ENCODE measurements at places on chromosomes 1 and 21. TPM values are rescaled to one million over a fixed set of nuclear protein-coding genes. Genes with fewer than 3 reads are reported as not detected.

The PRDX6 gene
- 441 TPM for total RNA-seq

The LAPTM5 gene
- not detected for total RNA-seq

The TTC22 gene
- not detected for total RNA-seq

The ADORA1 gene
- total RNA-seq, result 3.2 TPM

DNA sequence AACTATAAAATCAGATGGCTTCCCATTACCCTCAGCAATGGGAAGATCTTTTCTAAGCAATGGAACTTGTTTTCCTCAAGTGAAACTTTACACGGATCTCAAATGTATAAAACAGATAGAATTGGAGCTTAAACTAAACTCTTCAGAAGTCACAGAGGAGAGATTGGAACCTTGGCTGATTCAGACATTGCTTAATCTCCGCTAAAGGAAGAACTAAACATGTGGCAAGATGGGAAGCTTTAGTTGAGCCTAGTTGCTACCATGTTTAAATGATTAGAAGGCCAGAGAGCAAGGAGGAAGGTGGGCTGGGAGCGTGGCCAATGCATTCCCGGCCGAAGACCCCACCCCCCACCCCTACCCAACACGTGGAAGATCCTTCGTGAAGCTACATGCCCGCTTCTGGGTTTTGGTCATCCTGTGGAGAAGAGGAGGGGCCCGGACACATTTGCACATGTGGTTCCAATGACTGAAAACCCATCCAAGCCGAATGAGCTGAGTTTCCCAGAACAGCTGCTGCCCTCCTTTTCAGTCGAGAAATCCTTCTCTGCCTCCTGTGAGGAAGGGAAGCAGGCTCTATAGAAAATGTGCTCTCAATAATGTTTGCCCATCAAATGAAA lies 164.3 kb downstream of the MIS18A start:
- no peak overlapping the region for H3K4me3 ChIP-seq
- H3K27ac ChIP-seq, result no peak overlapping the region

- H3K36me3 ChIP-seq, result no peaks in the 10 kb centered on the region
- H3K27ac ChIP-seq, result no peak overlapping the region
- no peak for DNase-seq
- no peaks in the 10 kb centered on the region for H3K27me3 ChIP-seq
Observed at GRCh38 chr1:203444171-203444576, 31.4 kb upstream of the PRELP start.

DNA sequence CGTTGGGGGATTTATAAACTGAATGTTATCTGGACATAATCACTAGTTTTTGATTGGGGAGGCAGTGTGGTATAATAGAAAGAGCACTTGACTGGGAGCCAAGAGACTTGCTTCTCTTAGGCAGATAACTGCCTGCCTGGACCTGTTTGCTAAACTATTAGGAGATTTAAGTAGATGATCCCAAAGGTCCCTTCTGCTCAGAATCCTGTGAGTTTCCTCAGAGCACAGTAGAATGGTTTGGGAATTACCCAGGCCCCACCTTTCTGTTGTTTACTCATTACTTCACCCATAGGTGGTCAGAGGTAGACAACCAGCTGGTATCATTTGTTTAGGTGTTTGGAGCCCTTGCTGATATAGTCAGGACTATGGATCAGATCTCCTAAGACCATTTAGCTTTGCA lies 10.3 kb upstream of the PODN start:
- H3K36me3 ChIP-seq, result no peaks in the 10 kb centered on the region
- peaks cover 42% of the 10 kb centered on the region for H3K4me1 ChIP-seq
- no peak overlapping the region for H3K27ac ChIP-seq
- no peak overlapping the region for H3K4me3 ChIP-seq
- H3K27me3 ChIP-seq, result no peaks in the 10 kb centered on the region

DNA sequence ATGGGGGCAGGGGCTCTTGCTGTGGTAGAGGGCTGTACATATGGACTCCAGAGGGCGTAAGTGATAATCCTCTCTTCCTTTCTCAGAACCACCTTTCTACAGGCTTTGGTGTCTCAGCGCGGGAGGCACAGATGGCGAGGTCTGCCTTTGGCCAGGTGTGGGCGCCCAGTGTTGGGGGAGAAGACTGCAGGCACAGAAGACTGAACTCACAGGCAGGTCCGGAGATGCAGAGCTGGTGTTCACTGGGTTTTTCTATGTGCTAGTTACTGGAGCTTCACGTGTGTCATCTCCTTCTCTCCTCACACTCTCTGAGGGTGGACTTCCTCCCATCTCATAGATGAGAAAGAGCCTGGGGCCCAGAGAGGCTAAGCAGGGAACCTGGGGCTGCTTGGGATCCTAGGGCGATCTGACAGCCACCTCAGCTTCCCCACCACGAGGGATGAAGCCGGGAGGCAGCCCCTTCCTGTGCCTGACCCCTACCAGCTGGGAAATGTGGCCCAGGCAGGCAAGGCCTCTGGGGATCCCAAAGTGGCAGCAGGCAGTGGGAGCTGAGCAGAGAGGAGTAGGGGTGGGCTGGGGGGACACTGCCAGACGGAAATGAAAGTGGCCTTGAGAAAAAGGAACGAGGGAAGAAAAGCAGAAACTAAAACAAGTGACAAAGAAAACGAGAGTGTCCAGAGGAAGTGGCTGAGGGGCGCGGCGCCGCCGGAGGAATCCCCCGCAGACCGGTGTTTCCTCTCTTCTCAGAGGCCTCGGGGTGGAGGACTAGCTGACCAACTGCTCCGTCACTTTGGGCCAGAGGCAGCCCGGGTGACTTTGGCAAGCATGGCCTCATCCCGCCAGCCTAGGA lies 191.6 kb downstream of the HIVEP3 start:
- H3K4me3 ChIP-seq, result no peak overlapping the region
- H3K27me3 ChIP-seq, result no peaks in the 10 kb centered on the region
- no peak for DNase-seq
- H3K4me1 ChIP-seq, result peaks cover 6% of the 10 kb centered on the region
- H3K36me3 ChIP-seq, result no peaks in the 10 kb centered on the region

DNA sequence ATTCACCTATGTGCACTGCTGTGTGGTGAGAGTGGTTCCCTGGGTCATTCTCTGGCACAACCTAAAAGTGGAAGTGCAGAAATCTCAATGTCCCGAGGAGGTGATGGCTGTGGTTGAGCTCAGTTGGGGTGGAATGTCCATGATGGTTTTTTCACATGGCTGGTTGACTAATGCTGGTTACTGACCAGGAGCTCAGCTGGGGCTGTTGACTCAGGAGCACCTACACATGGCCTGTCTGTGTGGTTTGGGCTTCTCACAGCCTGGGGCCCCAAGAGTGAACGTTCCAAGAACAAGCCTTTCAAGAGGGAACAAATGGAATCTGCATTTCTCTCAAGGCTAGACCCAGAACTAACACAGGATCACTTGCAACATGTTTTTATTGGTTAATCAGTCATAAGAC lies 6.4 kb upstream of the KANK4 start:
- H3K27me3 ChIP-seq, result peaks cover 23% of the 10 kb centered on the region
- no peak overlapping the region for H3K4me3 ChIP-seq
- H3K27ac ChIP-seq, result no peak overlapping the region

DNA sequence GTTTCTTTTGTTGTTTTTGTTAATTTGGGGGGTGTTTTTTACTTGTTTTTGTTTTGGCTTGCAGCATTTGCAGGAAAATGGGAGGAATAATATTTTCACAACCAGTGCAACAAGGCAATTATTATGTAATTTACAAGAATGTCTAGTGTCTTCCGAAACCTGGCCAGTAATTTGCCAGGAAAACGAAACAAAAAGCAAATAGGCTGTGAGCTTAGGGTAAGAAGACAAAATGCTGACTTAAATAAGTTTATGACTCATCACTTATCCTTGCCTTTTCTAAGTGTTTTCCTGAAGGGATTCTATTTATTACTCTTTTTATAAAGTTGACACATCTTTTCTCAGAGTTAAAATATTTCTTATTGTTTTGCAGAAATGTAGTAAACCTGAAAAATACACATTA lies 49.8 kb downstream of the KCNT2 start:
- H3K36me3 ChIP-seq, result peaks cover 3% of the 10 kb centered on the region
- no peaks in the 10 kb centered on the region for H3K4me1 ChIP-seq
- H3K27ac ChIP-seq, result no peak overlapping the region
- DNase-seq, result no peak
- H3K4me3 ChIP-seq, result no peak overlapping the region

DNA sequence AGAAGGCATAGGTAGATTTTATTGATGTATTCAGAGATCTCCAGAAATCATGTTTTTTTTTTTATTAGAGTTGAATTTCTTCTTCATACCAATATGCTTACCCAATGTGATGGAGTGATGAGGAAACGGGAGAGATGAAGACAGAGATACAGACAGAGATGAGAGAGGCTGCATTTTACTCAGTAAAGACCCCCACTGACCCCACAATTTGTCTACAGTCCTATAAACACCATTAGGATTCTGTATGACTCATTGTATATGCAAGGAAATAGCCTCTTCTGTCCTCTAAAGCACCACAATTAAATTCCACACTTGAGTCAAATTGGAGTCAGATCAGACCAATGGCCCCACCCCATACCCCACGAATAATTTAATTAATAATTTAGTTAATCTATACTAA lies 44.0 kb downstream of the RUNX1 start:
- H3K4me3 ChIP-seq, result no peak overlapping the region
- no peaks in the 10 kb centered on the region for H3K27me3 ChIP-seq
- H3K27ac ChIP-seq, result no peak overlapping the region
- no peaks in the 10 kb centered on the region for H3K36me3 ChIP-seq
- H3K4me1 ChIP-seq, result no peaks in the 10 kb centered on the region

GRCh38 chr1:217881607-217882332 lies 250.6 kb downstream of the SPATA17 start:
- no peaks in the 10 kb centered on the region for H3K36me3 ChIP-seq
- no peak overlapping the region for H3K4me3 ChIP-seq
- no peaks in the 10 kb centered on the region for H3K27me3 ChIP-seq
- H3K4me1 ChIP-seq, result no peaks in the 10 kb centered on the region
- H3K27ac ChIP-seq, result no peak overlapping the region

DNA sequence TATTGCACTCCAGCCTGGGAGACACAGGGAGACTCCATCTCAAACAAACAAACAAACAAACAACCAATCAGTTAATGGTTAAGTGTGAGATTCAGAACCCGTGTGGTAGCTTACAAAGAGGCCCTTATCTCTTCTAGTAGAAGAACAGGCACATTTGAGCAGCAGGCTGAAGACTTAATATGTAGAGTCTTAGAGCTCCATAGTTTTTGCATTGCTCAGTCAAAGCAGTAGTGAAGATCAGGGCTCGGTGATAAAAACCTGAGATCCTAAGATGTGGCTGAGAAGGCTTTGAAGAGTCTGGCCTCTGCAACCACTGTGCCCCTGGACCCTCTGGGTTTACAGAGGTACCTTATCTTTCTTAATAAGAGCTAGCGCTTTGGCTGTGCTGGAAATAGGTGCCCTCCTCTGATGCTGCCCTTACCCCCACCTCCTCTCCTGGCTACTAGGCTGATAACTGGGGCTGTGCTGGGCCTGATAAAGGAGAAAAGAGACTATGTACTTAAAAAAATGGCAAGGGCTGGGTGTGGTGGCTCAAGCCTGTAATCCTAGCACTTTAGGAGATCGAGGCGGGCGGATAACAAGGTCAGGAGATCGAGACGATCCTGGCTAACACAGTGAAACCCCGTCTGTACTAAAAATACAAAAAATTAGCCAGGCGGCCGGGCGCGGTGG lies 10.5 kb upstream of the UCK2 start:
- H3K27me3 ChIP-seq, result no peaks in the 10 kb centered on the region
- H3K4me1 ChIP-seq, result no peaks in the 10 kb centered on the region
- no peak overlapping the region for H3K4me3 ChIP-seq
- DNase-seq, result no peak

- peaks cover 22% of the 10 kb centered on the region for H3K4me1 ChIP-seq
- H3K27me3 ChIP-seq, result peaks cover 100% of the 10 kb centered on the region
- H3K4me3 ChIP-seq, result peak overlapping the region; percentile 7
- no peak overlapping the region for H3K27ac ChIP-seq
- peak; percentile 74 for DNase-seq
Observed at GRCh38 chr1:63319046-63320021, 3.0 kb upstream of the FOXD3 start.

DNA sequence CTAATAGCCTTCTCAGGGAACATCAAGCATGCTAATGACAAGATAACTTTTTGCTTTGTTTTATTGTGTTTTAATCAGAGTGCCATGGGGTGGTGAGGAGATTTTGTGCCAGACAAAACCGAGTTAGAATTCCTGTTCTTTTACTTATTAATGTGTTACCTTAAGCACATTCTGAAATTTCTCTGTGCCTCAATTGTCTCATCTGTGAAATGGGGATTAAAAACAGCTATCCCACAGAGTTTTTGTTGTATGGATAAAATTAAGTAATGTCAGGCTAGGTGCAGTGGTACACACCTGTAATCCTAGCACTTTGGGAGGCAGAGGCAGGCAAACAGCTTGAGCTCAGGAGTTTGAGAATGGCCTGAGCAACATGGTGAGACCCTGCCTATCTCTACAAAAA lies 138.0 kb downstream of the PROX1 start:
- H3K4me3 ChIP-seq, result no peak overlapping the region
- DNase-seq, result no peak
- no peaks in the 10 kb centered on the region for H3K27me3 ChIP-seq

GRCh38 chr1:165056914-165057313 lies 299.6 kb downstream of the LMX1A start:
- H3K27me3 ChIP-seq, result no peaks in the 10 kb centered on the region
- no peak for DNase-seq
- no peak overlapping the region for H3K27ac ChIP-seq
- peaks cover 16% of the 10 kb centered on the region for H3K4me1 ChIP-seq
- H3K36me3 ChIP-seq, result no peaks in the 10 kb centered on the region
- H3K4me3 ChIP-seq, result no peak overlapping the region

GRCh38 chr1:4741876-4742423 lies 87.5 kb downstream of the AJAP1 start:
- H3K36me3 ChIP-seq, result no peaks in the 10 kb centered on the region
- H3K27me3 ChIP-seq, result no peaks in the 10 kb centered on the region
- H3K4me3 ChIP-seq, result no peak overlapping the region
- no peaks in the 10 kb centered on the region for H3K4me1 ChIP-seq
- no peak for DNase-seq

GRCh38 chr21:36848730-36849274 lies 117.7 kb downstream of the HLCS start:
- H3K27me3 ChIP-seq, result no peaks in the 10 kb centered on the region
- H3K27ac ChIP-seq, result no peak overlapping the region
- no peaks in the 10 kb centered on the region for H3K36me3 ChIP-seq
- H3K4me1 ChIP-seq, result peaks cover 36% of the 10 kb centered on the region
- no peak for DNase-seq
- no peak overlapping the region for H3K4me3 ChIP-seq

DNA sequence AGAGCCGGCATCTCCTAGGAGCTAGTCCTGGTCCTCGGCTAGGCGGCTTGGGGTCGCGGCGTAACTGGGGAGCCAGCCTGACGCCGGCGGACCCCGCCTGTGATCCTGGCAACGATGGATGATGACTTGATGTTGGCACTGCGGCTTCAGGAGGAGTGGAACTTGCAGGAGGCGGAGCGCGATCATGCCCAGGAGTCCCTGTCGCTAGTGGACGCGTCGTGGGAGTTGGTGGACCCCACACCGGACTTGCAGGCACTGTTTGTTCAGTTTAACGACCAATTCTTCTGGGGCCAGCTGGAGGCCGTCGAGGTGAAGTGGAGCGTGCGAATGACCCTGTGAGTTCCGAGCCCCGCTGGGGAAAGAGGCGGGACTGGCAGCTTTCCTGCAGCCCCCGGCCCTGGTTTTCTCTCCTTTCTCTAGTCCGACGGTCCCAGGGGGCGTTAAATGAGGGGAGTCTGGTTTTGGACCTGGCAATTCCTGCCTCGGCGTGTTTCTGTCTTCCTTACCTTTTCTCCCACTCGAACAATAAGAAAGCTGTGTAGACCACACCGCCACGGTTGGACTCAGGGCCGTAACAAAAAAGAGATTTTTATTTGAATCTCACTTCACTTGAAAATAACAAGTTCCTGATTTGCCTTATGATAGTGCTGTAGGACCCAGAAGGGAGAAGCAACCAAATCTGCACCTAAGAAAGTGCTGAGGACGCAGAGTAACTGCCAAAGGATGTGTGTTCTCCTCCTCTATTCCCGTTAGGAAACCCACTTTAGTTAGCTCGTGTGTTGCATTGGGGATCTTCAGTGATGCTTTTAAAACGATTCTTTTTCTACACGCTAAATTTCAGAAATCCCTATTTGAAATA lies at the start of gene SPRTN:
SPRTN (plus strand) TSS at position 24 of the 859 bp plus-strand sequence; CDS start at position 115, 91 bp downstream.
- H3K27me3 ChIP-seq, result no peaks in the 10 kb centered on the region
- H3K4me3 ChIP-seq, result peak within 1 kb of the TSS; percentile 96
- DNase-seq, result peak; percentile 73
